ENCODE measurements at places on chromosomes 7 and 10.

DNA sequence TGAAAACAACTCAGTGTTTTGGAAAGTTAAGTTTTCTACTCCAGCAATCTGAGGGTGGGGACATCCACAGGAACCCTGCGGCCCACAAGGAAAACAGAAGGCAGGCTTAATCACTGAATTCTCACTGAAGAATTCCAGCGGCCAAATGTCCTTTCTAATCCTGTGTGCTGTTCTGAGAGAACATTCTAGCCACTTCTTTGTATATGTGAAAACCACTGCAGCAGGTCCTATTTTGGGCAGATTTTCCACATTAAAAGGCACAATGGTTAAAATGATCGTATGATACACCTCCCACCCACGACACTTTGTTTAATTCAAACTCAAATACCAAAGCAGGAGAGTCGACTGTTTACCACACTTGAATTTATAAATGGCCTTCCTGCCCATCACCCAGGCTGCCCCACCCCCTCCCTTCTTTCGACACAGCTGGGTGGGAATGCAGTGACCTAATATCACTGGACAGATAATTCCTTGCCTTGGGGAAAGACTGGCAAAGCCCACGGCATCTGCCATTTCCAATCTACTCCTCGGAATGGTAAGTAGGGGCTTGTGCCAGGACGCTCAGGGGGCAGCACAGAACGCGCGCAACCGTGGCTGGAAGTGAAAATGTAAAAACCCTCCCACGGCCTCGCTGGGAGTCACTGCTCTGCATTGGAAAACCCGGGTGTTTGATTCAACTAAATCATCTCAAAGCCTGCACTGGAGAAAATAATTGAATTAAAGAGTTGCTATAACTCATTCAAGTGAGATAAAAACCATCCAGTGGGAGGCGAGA lies 67.0 kb downstream of the CTBP2 start:
- peak; percentile 87 for DNase-seq

DNA sequence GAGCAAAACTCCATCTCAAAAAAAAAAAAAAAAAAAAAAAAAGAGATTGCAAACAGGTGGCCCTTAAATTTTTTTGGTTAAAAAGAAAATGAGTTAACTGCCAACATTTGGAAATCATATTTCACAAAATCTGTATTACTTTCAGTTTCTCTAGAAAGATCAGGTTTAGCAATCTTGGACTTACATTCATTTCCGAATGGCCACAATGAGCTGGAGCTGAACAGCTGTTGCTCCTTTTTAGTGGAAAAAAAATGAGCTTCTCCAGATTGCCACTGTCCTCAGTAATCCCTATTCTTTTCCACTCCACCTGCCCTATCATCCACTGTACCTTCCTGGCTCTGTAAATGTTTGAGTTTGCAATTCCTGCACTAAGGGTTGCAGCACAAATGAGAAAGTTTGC lies 43.6 kb downstream of the RAB11FIP2 start:
- DNase-seq = no peak

GRCh38 chr10:86046845-86047460 lies 319.6 kb downstream of the GRID1 start:
- no peak for DNase-seq

GRCh38 chr10:88731296-88731695 lies 25.2 kb downstream of the LIPK start:
- DNase-seq = peak; percentile 23

- no peak for DNase-seq
Observed at GRCh38 chr7:81693080-81693479, 76.8 kb downstream of the HGF start.

DNA sequence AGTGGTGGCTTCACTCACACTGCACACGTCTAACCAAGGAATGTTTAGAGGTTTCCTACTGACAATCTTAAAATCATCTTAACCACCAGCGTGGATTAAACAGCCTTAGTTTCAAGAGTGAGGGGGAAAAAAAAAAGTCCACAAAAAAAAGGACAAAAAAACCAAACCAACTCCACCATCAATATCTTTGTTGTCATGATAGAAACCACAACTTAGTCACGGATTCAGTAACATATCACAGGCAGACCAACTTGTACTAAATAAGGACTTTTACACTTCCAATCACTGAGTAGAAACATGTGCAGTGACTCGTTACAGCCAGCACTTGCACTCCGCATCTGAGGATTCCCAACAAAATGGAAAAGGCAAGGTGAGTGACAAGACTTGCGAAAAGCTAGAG lies 46.5 kb downstream of the FAM171A1 start:
- DNase-seq = peak; percentile 34

- no peak for DNase-seq
Observed at GRCh38 chr10:79203833-79204232, 135.1 kb downstream of the ZMIZ1 start.

DNA sequence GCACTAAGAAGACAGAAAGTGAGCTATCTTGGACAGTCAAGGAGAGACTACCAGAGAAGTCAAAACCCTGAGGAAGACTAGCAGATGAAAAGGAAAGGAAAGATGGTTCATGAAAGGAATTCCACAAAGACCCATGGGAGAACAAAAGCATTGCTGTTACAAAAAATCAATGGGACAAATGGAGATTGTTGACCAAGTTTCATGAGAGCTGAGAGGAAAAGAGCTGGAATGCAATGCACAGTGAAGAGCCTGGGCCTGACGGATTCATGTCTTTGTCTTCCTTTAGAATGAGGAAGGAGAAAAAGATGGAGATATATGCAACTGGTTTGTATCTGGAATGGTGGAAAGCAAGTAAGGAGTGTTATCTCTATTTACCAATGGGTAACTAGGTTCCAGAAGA lies 17.3 kb downstream of the TMEM243 start:
- no peak for DNase-seq

- DNase-seq = peak; percentile 84
Observed at GRCh38 chr7:92873776-92874175, 37.4 kb upstream of the CDK6 start.

DNA sequence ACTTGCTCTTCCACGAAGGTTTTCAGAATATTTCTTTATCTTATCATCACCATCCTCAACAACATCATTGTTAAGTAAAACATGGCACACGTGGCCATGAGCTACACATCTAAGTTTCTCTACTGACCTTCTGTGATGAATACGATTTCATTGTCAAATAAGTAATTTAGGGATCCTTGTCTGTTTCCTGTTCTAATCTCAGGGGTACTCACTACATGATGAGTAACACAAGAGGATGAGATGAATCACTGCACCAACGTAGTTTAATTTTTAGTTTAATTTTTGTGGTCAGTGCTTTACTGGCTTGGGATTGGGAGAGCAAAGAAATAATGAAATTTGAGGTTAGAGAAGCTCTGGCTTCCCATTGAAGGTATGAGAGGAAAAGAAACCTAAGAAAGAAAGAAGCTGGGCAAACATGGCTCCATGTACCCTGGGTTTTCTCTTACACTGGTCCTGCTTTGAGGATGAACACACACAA lies 461.9 kb upstream of the KLF6 start:
- peak; percentile 97 for DNase-seq

DNA sequence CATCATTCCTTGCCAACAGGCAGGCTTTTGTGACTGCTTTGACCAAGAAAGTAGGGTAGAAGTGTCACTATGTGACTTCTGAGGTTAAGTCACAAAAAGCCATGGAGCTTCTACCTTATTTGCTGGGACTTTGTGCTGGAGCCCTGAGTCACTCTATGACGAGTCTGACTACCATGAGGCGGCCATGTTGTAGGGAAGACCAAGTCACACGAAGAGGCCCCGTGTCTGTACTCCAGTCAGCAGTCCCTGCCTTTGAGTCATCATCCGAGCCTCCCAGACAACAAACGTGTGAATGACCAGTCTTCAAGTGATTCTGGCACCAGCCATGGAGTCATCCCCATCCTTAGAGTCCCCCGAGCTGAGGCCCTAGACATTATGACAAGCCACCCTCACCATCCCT lies 3.5 kb upstream of the MYL10 start:
- DNase-seq = no peak

GRCh38 chr7:77426521-77427051 lies 10.4 kb upstream of the GSAP start:
- peak; percentile 69 for DNase-seq

DNA sequence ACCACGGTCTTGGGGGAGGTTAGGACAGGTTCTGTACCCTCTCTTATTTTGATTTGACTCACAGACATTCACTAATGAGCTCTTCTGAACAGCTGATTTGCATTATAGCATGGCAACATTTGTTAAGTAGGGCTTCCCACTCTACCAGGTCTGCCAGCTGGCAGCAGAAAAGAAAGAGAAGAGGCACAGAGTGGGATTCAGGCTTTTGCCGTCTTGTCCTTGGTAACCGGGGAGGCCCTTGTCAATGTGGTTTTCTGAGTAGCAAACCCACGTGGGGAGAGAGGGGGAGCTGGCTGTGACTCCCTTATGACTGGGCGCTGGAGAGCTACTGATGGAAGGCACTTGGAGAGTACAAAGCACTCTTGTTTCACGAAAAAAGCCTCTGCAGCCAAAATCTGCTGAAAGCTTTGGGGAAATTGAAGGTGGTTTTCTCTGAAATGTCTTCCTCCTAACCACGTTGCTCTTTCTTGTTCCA lies 355.3 kb upstream of the GALNT17 start:
- DNase-seq = peak; percentile 20

GRCh38 chr10:128870830-128871597 lies 596.0 kb upstream of the MGMT start:
- DNase-seq = no peak

DNA sequence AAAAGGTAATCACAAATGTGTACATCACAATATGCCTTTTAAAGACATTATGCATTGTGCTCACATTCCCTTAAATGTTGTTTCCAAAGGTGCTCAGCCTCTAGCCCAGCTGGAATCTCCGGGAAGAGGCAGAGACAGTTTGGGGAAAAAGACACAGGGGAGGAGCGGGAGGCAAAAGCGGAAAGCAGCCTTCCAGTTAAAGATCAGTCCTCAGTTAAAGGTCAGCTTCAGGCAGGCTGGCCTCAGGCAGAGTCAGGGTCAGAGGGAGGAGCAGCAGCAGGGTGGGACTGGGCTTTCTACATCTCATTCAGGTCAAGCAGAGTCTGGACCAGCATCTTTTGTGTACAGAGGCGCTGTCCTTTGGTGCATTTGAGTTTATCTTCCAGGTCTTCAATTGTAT lies 18.6 kb downstream of the ST7 start:
- DNase-seq = no peak

DNA sequence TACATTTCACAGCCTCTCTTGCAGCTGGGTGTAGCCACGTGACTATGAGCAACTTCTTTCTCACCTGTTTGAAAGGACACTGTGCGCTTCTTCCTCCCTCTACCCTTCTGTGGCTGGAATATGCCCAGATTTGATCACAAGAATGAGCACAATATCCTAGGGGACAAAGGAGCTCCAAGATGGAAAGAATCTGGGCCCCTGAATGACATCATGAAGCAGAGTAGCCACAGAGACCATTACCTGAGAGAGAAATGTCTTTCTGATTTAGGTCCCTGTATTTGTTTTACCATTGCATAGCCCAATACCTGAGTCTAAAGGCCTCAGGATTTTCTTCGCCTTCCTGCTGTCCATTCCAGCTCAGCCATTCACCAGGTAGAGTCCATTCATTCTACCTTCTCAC lies 15.4 kb downstream of the ZNF503 start:
- DNase-seq = no peak

DNA sequence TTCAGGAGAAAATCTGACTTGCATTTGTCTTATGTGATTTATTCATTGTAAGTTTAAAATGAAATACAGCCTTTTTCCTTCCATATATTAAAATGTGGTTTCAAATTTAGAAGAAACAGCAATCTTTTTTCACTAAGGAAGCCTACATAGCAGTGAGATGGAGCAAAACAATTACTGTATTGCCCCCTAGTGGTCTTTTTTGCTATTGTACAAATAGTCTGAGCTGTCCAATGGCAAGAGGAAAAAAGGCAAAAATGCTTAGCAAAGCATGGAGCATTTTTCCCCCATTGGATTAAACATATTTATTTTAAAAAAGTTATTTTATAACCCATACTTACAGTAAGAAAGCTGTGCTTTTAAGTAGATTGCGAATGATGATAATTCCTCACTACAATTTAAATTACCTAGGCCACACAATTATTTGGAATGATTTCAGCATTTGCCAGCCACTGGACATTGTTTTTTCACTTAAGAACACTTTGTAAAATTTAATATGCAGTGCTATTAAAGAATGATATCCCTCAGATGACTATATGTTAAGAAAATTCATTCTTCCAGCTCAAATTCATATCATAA lies 119.5 kb downstream of the CPED1 start:
- peak; percentile 71 for DNase-seq

DNA sequence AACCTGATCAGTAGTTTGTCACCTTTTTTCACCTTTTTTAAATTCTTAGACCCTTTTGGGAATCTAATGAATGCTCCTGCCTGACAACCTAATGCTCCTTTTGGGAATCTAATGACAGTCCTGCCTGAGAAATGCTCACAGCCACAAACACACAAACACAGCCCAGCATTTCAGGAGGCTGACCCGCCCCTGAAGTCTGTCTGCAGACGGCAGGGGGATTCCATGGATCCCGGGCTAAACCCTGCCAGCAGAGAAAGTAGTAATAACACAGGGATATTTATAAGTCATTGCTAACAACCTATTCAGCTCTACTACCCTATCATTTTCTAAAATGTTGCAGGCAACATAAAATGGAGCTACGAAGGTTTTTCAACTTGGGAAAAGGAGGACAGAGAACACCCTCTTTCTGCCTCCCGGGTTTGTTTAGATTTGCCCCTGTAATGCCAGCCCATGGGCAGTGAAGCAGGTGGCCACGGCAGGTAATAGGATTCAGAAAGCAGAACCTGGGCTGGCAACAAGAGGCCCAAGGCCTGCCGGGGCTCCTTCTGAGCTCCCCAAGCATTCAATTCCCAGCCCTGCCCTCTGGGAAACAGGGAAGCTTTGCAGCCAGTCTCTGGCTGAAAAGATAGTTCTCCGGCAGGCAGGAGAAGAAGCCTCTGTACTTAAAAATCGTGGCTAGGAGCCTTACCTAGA lies 65.2 kb downstream of the CREB3L2 start:
- DNase-seq = no peak

- DNase-seq = no peak
Observed at GRCh38 chr7:81791568-81792518, 22.0 kb upstream of the HGF start.

DNA sequence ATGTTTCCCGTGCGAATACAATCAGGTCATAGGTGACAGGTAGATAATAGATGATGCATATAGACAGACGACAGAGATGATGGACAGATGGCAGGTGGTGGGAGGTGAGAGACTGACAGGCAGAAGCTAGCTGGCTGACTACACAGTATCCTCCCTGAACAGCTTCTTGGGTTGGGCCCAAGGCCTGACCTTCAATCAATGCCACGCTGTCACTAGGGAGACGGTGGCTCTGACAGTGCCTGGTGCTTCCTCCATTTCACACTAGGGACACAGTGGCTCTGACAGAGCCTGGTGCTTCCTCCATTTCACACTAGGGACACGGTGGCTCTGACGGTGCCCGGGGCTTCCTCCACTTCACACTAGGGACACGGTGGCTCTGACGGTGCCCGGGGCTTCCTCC lies 200.1 kb downstream of the DIP2C start:
- DNase-seq = no peak

DNA sequence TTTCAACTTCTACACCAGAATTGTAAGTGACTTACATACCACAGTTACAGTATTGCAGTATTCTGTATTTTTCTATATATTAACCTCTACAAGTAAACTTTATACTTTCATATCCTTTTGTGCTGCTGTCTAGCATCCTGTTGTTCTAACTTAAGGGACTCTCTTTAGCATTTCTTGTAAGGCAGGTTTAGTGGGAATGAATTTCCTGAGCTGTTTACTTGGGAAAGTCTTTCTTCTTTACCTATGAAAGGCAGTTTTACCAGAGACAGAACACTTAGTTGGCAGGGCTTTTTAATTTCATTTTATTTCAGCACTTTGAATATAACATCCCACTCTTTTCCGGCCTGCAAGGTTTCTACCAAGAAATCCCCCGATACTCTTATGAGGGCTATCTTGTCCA lies 75.8 kb upstream of the WAC start:
- no peak for DNase-seq
